ENCODE measurements at places on chromosomes 6 and 20. TPM values are rescaled to one million over a fixed set of nuclear protein-coding genes. Genes with fewer than 3 reads are reported as not detected.

SNAP91 gene
- not detected for total RNA-seq

LY86 gene
- not detected for total RNA-seq

TPD52L1 gene
- total RNA-seq: 29.0 TPM

THBD gene
- 293 TPM for total RNA-seq

FERMT1 gene
- 0.53 TPM for total RNA-seq

ANKEF1 gene
- total RNA-seq: 0.79 TPM

PHACTR1 gene
- 1.2 TPM for total RNA-seq

TGM3 gene
- not detected for total RNA-seq

CALHM6 gene
- total RNA-seq: 0.31 TPM

SPATA25 gene
- total RNA-seq: 1.4 TPM

SLC52A3 gene
- not detected for total RNA-seq

ADA gene
- 0.99 TPM for total RNA-seq

HTR1E gene
- not detected for total RNA-seq

TREM1 gene
- total RNA-seq: 0.66 TPM

JPH2 gene
- 0.37 TPM for total RNA-seq

LY6G5B gene
- total RNA-seq: 2.0 TPM

KHDC1L gene
- not detected for total RNA-seq

NOX3 gene
- not detected for total RNA-seq

PRR18 gene
- total RNA-seq: not detected

ABCF1 gene
- total RNA-seq: 34.1 TPM

ZFP57 gene
- 0.13 TPM for total RNA-seq

SLPI gene
- not detected for total RNA-seq

MUCL3 gene
- not detected for total RNA-seq

DHX16 gene
- total RNA-seq: 33.3 TPM

POU3F2 gene
- under 0.01 TPM for total RNA-seq

SEC23B gene
- 81.0 TPM for total RNA-seq

REM1 gene
- total RNA-seq: 1.7 TPM

PRSS35 gene
- 1.6 TPM for total RNA-seq

SCRT2 gene
- not detected for total RNA-seq

RALY gene
- total RNA-seq: 76.4 TPM

CYP39A1 gene
- total RNA-seq: 0.44 TPM

BPIFB4 gene
- not detected for total RNA-seq

DAAM2 gene
- total RNA-seq: 13.6 TPM

C6orf132 gene
- total RNA-seq: 0.31 TPM

VGLL2 gene
- total RNA-seq: not detected

EYS gene
- total RNA-seq: under 0.01 TPM

Measured in aortic smooth muscle cell (primary cell).